GM23338 (cell line): ENCODE measurements at places on chromosomes 6 and 20. TPM values are rescaled to one million over a fixed set of nuclear protein-coding genes. Genes with fewer than 3 reads are reported as not detected.

SIRPB2 gene
- total RNA-seq: not detected in 2 replicates

DNA sequence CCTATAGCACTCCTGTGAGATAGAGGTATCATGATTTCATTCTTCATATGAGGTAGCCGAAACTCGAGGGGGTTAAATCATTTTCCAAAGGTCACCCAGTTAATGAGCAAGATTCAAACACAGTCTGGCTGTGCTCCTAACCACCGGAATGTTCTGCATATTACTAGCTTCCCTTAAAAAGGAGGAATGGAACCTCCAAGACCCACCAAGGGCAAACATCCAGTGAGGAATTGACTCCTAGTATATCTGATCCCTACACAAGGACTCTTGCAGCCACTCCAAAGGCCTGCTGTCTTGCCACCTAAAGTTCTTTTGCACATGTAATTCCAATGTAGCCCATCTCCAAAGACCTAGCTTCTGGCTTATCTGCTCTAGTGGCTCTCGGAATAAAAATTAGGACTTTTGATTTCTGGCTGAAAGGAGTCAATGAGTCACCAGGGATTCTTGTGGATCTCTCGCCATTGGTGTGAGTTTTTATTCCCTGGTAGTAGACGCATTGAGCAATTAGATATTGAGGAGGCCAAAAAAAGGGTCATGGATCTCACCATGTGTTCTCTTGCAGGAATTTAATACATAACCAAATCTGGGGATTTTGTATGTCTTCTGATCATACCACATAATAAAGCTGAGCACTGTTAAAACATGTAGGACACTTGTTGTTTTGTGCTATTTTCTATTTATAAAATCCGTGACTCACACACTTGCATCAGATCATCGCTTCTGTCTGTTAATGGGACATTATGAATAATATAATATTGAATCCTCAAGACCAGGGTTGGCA lies 9.1 kb downstream of the BCAS1 start:
- H3K27me3 ChIP-seq: no peaks in the 10 kb centered on the region
- H3K4me3 ChIP-seq: no peak overlapping the region
- H3K27ac ChIP-seq: no peak overlapping the region
- no peak for DNase-seq

GGTLC1 gene
- total RNA-seq: not detected in 2 replicates

GRCh38 chr6:33453393-33454008 lies 875 bp upstream of the ZBTB9 start:
- peaks cover 4% of the 10 kb centered on the region; the same call in 1 of the 2 replicates for H3K4me1 ChIP-seq
- H3K27ac ChIP-seq: peak overlapping the region; percentile 72; the same call in 1 of the 2 replicates
- DNase-seq: no peak
- H3K4me3 ChIP-seq: peak overlapping the region; percentile 81
- H3K27me3 ChIP-seq: no peaks in the 10 kb centered on the region

- H3K4me1 ChIP-seq: no peaks in the 10 kb centered on the region
- DNase-seq: no peak
- H3K27ac ChIP-seq: no peak overlapping the region
- H3K36me3 ChIP-seq: 0 out of 2 replicates have a peak, but pooled peaks cover 3% of the 10 kb centered on the region
- no peaks in the 10 kb centered on the region for H3K27me3 ChIP-seq
These were observed 67.3 kb downstream of the NPEPL1 start for GRCh38 chr20:58759947-58760346.

DNA sequence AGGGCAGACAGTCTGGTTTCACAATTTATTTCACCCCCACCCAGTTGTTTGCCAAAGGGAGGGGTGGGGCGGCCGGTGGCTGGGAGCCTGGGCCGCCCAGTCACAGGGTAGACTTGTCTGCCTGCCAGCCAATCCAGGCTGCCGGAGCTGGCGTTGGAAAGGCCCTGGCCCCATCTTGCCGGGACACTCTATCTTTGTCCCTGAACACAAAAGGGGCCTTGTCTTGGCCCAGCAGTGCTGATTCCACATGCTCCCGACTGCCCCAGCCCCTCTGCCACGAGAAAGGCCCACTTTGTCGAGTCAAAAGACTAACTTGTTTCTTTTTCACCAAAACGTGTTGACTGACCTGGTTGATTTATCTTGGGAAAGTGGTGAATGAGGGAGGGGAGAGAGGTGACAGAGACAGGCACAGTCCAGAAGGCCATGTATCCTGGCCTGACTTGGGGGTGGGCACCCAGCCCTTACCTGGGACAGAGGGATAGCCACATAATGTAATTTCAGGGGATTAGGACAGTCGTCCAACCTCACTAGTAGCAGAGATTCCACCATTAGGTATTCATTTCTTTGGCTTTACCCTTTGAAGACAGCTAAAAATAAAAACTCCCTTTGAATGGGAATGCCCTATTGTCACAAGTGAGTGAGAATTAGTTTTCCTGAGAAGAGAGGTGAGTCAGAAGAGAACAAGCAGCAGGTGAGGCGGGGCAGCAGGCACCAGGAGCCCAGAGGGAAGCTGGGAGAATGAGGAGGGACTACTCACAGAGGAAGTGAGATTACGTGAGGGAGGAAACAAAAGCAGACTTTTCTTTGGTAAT lies 67.0 kb upstream of the SIRPA start:
- H3K36me3 ChIP-seq: no peaks in the 10 kb centered on the region
- no peak overlapping the region for H3K27ac ChIP-seq
- no peak overlapping the region for H3K4me3 ChIP-seq
- H3K27me3 ChIP-seq: no peaks in the 10 kb centered on the region
- H3K4me1 ChIP-seq: no peaks in the 10 kb centered on the region
- DNase-seq: no peak

SRPK1 gene
- total RNA-seq: 153 and 175 TPM in 2 replicates

- H3K4me1 ChIP-seq: peaks cover 47% of the 10 kb centered on the region
- H3K27ac ChIP-seq: peak overlapping the region; percentile 63; the same call in 1 of the 2 replicates
- H3K36me3 ChIP-seq: no peaks in the 10 kb centered on the region
- no peak for DNase-seq
- no peaks in the 10 kb centered on the region for H3K27me3 ChIP-seq
These were observed 61.1 kb downstream of the LRFN2 start for GRCh38 chr6:40526036-40526435.

- no peaks in the 10 kb centered on the region for H3K4me1 ChIP-seq
- H3K27me3 ChIP-seq: no peaks in the 10 kb centered on the region
- H3K27ac ChIP-seq: no peak overlapping the region
- H3K4me3 ChIP-seq: no peak overlapping the region
These were observed 49.4 kb upstream of the CARMIL1 start for GRCh38 chr6:25229671-25230321.

- no peak overlapping the region for H3K4me3 ChIP-seq
- no peaks in the 10 kb centered on the region for H3K36me3 ChIP-seq
- no peak overlapping the region for H3K27ac ChIP-seq
These were observed 111.2 kb upstream of the ADGRF1 start for GRCh38 chr6:47153404-47153755.

GRCh38 chr6:166626177-166627032 lies 646 bp downstream of the RPS6KA2 start:
- peak overlapping the region; percentile 91 for H3K4me3 ChIP-seq
- H3K4me1 ChIP-seq: peaks cover 47% of the 10 kb centered on the region
- peak; percentile 80 for DNase-seq
- H3K27ac ChIP-seq: 0 out of 2 replicates have a peak overlapping the region, but pooled peaks have one; percentile 64

LPA gene
- 0.17 and 0.27 TPM in 2 replicates for total RNA-seq

KIAA0408 gene
- 4.0 and 7.6 TPM in 2 replicates for total RNA-seq

- DNase-seq: no peak
- no peak overlapping the region for H3K4me3 ChIP-seq
- no peaks in the 10 kb centered on the region for H3K36me3 ChIP-seq
- H3K4me1 ChIP-seq: no peaks in the 10 kb centered on the region
These were observed 203.7 kb downstream of the SYNDIG1 start for GRCh38 chr20:24672886-24673677.

GRCh38 chr6:111837007-111837406 lies 36.2 kb downstream of the FYN start:
- H3K27me3 ChIP-seq: no peaks in the 10 kb centered on the region
- no peak overlapping the region for H3K27ac ChIP-seq
- H3K4me3 ChIP-seq: no peak overlapping the region
- no peak for DNase-seq
- peaks cover under 1% of the 10 kb centered on the region for H3K4me1 ChIP-seq

DNA sequence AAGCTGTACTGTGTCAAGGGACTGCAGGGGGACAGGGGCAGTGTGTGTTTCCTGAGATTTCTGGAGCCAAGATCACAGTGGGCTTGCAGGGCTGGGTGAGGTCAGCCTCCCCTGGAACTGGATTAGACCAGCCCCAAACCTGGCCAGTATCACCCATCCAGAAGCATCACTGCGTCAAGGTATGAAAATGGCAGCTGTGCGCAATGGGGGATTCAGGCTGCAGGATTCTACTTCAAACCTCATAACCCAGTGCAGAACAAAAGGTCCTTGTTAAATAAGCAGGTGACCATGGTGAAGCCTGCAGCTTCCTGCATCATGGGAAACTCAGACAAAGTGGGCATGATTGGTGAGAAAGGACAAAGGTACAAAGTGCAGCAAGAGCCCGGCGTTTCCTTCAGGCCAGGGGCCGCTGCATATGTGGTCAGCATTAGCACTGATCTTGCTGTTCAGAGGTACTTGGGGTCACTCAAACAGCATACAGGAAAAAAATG lies 33.4 kb downstream of the TRAF3IP2 start:
- no peak for DNase-seq
- H3K4me1 ChIP-seq: no peaks in the 10 kb centered on the region
- no peak overlapping the region for H3K27ac ChIP-seq
- H3K27me3 ChIP-seq: no peaks in the 10 kb centered on the region
- peaks cover 14% of the 10 kb centered on the region for H3K36me3 ChIP-seq

SLC26A8 gene
- total RNA-seq: 1.9 and 2.9 TPM in 2 replicates

DNA sequence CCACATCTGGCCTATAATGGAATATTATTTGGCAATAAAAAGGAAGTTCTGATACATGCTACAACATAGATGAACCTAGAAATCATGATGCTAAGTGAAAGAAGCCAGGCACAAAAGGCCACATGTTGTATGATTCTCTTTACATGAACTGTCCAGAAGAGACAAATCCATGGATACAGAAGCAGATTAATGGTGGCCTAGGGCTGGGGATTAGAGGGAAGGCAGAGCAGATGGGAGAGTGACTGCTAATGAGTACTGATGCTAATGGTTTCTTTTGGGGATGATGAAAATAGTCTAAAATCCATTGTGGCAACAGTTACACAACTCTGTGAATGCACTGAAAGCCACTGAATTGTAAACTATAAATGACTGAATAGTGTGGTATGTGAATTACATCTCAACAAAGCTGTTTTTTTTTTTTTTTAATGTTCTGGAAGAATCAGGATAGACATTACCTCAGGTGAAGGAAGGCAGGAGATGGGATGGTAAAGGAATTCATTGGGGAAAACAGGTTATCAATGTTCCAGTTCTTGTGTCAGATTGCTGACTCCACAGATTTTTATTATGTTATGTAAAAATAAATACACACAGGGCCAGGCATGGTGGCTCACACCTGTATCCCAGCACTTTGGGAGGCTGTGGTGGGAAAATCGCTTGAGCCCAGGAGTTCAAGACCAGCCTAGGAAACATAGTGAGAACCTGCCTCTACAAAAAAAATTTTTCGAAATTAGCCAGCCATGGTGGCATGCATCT lies 8.9 kb upstream of the SOX12 start:
- no peaks in the 10 kb centered on the region; the same call in 1 of the 2 replicates for H3K4me1 ChIP-seq
- H3K4me3 ChIP-seq: no peak overlapping the region
- no peak for DNase-seq
- no peak overlapping the region for H3K27ac ChIP-seq
- no peaks in the 10 kb centered on the region for H3K27me3 ChIP-seq

DNA sequence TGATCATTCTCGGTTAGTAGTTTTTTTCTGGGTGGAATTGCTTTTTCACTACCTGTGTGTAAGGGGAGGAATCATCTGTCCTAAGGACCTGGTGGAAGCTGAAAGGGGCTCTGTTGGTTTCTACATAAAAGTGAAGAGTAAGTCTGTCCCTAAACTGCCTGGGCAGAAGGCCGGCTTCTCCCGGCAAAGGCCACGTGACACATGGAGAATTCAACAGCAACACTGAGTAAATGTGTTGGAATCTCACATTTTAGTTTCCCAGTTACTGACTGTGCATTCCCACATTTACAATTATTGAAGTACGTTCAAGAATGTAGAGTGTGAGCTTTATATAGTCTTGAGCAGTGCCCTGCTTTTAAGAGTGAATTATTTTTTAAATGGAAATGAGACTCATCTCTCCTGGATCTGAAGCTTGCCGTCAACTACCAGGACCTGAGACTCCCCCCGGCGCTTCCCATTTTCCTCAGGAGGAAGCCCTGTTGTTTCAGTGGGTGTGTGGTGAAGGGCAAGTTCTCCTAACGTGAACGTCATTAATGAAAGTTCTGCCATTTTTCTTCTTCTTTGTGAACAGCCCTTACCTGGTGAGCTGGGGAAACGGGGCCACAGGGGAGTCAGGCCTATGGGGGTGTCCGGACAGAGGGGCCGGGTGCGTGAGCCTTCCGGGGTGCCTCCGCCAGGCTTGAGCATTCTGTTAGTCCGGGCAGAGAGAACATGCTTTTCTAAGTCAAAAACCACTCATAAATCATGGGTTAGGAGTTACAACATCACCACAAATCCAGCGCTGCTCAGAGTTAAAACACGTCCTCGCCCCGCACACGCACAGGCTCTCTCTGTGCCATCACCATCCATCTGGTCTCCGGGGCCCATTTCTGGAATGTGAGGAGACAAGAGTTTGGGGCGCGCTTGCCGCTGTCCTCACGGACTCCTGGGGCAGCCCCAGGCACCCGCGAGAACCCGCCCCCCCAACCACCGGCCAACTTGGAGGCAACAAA lies 56.6 kb upstream of the SMOC2 start:
- H3K4me3 ChIP-seq: no peak overlapping the region
- H3K36me3 ChIP-seq: no peaks in the 10 kb centered on the region
- DNase-seq: no peak
- H3K4me1 ChIP-seq: no peaks in the 10 kb centered on the region

DNA sequence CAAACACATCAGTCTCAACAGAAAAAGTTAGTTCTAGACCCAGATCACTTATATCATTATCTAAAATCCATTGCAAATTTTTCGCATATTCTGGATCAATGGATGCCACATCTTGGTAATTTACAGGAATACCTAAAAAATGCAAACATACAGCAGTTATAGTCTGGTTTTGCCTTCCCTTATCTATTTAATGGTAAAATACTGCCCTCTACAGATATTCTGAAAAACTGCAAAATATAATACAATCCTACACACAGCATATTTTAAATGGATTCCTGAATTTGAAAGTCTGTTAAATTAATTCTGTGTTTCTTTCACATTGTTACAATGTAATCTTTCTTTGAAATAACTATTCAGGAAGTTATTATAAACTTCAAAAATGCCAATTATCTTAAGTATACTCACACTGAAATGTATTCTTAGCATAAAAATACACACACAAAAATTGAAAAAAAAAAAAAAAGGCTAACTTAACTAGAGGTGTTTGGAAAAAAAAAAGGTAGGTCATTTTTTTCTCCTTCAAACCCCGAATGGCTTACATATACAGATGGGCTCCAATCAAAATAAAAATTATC lies 88.4 kb downstream of the HACE1 start:
- DNase-seq: peak; percentile 41
- H3K4me1 ChIP-seq: no peaks in the 10 kb centered on the region
- no peak overlapping the region for H3K4me3 ChIP-seq

DNMT3B gene
- total RNA-seq: 2,222 and 2,281 TPM in 2 replicates
